ENCODE measurements at places on chromosomes 2 and 18. TPM values are rescaled to one million over a fixed set of nuclear protein-coding genes. Genes with fewer than 3 reads are reported as not detected.

Gene LDLRAD4
- 129 TPM for total RNA-seq

Gene NR4A2
- total RNA-seq = 7.8 TPM

GRCh38 chr2:112493048-112493447 is 11.1 kb downstream of the TTL start:
- no peak for DNase-seq

DNA sequence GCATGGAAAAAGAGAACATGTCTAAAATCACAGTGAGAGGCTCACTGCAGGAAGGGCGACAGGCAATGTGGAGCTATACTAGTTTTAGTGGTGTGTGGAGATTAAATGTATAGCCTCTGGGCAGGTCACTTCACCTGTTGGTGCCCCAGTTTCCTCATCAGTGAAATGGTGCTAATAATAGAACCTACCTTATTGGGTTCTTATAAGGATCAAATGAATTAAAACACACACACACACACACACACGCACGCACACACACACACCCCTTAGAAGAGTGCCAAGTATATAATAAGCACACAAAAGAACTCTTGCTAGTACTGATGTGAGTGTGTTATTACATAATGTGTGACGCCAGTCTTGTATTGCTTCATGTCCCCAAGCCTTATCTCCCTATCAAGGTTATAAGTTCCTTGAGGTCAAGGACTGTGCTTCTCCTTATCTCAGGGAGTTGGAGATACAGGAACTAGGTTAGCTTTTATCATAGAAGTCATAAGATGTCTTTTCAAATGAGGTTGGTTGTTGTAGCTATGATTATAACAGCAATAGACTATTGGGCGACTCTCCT is 98.0 kb upstream of the CXCR4 start:
- DNase-seq = no peak

All from occipital lobe (tissue), 3 donors.